ENCODE measurements at places on chromosomes 3 and 15.
A peak's percentile ranks its signal among the peaks of the same experiment; 100 is the strongest.

DNA sequence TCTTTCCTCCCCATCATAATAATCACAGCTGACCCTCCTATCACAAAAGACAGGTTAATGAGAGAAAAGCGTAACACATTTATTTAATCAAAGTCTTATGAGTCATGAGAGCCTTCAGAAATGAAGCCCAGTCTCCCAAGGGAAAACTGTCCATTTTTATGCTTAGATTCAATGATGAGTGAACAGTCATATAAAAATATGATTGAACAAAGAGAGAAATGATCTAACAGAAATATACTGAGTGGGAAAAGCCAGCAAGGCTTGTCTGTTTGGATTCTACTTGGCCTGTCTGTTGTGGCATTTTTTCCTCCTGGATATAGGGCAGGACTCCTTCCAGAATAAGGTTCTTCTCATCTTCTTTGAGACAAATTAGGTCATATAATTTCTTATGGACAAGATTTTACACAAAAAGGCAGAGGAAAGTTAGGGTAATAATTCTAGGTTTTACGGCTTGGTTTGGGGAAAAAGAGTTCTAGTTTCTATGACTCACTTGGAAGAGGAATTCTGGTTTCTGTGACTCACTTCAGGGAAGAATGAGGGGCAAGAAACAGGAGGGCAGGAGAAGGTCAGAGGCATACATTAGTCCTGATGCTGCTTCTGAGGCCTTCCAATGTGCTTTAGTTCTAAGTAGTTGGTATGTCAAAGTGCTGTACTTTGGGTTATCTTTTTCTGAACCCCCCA lies 534.2 kb downstream of the ZIC1 start:
- no peak for DNase-seq

- DNase-seq, result no peak
These were observed 6.6 kb downstream of the ZBED2 start for GRCh38 chr3:111588527-111588926.

DNA sequence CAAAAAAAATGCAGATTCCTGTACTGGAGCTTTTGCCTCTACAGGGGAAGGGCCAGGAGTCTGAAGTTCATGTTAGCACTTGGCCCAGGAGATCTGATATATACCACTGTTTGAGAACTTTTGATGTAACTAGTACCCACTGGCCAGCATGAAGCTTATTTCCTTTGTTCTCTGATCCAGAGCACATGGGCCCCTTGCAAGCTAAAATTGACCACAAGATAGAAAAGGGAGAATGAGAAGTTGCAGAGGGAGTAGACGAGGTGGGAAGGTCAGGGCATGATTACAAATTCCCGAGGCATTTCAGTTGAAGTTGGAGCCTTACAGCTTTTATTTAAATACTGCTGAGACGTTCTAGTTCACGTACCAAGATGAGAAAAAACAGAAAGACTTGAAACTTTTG lies 28.2 kb downstream of the TGM4 start:
- DNase-seq, result no peak

DNA sequence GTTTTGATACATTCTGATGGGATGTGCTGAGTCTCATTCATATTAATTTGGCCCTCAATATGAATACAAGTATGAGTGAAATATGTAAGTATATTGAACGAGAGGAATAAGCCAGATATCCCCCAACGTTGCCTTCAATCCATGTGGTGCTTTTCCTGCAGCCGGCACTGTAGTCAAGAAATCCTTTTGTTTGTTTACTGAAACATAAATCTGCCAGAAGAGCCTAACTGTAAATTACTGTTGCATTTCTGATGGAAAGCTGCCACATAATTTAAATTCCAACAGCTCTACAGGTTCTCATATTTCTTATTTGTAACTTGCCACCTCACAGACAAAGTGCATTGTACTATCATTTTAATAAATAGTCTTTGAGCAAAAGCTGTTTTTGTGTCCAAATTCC lies 314.0 kb downstream of the KBTBD8 start:
- no peak for DNase-seq

- DNase-seq, result no peak
These were observed 1028.6 kb downstream of the MCTP2 start for GRCh38 chr15:95259965-95260364.

DNA sequence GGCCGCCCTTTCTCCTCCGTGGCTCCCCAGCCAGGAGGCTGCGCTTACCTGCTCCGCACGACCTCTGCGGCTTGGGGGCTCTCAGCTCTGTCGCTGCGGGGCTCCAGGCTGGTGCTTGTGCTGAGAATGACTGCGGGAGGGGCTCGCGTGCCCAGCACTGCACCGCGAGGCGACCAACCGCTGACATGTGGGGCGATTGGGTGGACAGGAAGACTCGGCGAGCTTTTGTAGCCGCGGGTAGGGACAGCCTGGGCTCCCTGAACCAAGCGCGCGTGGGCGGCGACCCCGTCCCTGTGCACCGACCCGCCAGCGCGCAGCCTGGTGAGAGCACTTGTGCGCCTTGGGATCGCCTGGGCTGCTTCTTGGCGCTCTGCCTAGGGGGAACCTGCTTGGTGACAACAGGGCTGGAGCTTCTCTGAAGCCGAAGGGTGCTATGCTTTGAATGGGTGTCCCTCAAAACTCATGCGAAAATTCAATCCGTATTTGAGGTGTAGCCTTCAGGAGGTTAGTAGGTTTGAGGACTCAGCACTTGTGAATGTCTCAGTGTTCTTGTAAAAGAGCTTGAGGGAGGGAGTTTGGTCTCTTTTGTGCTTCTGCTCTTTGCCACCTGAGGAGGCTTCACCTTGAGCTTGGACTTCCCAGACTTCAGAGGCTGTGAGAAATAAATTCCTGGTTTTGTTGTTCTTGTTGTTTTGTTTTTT lies 50.4 kb downstream of the IL12A start:
- no peak for DNase-seq

DNA sequence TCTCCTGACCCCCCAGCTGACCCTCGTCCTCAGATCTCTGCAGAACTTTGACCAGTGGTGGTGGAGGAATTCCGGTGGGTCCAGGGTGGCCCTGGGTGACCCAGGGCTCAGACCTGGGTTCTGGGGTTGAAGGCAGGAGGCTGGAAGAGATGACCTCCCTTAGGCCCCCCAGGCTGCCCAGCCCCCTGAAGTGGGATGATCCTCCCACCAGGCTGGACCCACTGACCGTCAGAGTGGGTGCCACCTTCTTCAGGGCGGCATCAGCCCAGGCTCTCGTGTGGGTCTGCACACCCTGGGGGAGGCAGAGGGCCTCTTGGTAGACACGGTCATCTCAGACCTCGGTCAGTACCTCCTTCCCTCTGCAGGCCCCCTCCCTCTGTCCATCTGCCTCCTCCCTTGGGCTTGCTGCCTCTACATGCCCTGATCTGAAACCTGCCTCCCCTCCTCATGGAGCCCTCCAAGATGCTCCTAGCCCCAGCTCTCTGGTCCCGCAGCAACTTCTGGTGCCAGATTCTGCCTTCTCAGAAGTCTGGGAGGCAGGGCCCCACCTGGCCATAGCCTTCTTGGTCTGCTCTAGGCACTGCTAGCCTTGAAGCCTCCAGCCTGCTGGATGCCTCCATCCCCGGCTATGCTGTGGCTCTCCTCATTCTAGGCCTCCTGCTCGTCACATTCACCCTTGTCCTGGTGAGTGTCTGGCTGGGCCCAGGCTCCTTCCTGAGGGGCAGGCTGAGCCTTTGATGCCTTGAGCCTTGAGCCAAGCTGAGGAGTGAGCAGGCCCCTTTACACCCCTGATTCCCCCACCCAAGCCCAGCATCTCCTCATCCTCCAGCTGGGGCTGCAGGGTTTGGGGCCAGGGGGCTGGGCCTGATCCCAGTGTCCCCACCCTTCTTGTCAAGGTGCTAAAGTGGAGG lies 49.1 kb upstream of the CSPG4 start:
- no peak for DNase-seq

DNA sequence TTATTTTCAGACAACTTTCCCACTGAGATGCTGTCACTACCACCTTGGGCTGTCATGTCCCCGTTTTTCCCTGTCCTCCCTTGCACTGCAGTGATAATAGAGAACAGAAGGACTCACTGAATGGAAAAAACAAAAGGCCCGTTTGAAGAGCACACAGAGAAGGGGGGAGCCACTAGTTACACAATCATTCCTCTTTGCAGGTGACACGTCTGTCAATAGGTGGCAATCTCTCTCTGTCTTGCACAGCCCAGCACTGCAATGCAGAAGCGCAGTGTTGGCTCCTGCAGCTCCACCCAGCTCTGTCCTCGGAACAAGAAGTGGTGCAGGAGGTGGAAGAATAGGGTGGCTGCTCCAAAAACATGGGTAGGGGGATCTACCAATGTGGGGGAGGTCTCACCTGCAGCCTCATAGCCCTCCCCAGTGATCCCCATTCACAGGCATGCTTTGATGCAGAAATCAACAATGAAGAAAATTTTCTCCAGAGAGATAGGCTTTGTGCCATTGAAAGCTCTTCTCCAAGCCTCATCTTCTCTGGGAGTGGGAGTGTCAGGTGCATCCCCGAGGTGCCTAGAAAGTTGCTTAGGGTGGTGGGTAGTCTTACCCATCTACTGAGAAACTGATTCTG lies 31.8 kb downstream of the FSTL1 start:
- DNase-seq, result peak; percentile 29

DNA sequence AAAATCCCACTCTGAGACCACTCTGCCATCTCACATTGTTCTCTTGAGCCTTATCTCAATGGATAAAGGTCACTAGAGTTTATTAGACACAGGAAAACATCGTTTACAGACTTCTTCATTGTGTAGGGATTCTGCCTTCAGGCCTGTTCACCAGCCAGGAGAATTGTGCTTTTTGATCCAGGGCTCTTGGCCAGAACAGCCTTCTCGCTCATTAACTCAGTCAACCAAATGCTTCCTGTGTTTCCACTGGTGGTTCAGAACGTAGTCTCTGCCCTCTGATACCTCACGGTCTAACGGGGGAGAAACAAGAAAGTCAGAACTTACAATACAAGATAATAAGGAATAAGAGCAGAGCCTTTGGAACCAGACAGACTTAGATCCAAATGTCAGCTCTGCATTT lies 54.2 kb upstream of the TSEN2 start:
- no peak for DNase-seq

DNA sequence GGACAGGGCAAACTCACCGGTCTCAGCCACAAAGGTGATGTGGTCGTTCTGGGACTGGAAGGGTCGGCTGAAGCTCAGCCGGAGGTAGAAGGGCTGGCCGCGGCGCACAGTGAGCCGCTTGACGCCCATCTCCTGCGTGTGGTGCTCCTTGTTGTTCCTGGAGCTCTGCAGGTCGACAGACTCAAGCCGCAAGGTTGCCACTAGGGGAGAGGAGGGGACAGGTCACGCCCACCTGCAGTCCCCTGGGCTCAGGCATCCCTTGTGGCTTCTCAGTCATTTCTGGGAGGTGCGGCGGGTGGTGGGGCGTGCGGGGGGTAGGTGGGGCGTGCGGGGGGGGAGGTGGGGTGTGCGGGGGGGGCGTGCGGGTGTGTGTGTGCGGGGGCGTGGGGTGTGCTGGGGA lies 26.7 kb upstream of the TGM5 start:
- DNase-seq, result no peak

GRCh38 chr3:112874725-112875124 lies 28.1 kb upstream of the CD200R1L start:
- no peak for DNase-seq

DNA sequence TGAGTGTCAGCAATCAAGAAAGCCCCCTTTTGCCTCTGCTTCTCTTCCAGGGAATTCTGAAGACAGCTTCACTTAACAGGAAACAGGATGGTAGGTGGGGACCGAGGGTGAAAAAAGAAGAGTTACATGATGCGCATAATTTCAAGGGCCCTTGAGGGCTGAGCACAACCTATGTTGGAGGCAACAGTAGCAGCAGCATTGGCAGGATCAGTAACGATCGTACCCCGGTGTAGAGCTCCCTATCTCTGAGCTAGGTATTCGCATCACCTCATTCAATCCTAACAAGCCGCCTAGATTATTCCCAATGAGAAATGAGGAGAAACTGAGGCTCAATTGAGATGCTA lies 432 bp upstream of the RAD54L2 start:
- DNase-seq, result peak; percentile 17

DNA sequence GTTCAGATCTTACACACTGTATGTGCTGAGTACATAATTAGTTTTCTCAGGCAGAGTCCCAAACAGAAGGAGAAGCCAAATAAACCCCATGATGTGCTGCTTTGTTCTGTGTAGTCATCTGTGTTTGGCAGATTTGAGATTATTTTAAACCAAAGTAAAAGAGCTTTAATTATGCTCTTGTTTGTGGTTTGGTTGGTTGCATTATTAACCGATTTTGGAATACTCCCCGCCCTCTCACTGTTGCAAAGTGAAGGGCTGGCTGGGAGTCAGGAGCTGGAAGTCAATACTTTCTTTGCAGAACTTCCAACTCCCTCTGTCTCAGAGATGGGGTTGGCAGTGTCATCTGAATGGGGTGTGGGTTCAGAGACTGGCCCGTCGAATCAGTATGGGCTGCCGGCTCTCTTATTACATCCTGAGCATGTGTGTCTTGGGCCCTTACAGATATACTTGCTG lies 34.4 kb downstream of the SLCO3A1 start:
- no peak for DNase-seq

- peak; percentile 35 for DNase-seq
These were observed 14.6 kb upstream of the TFRC start for GRCh38 chr3:196096382-196096953.

DNA sequence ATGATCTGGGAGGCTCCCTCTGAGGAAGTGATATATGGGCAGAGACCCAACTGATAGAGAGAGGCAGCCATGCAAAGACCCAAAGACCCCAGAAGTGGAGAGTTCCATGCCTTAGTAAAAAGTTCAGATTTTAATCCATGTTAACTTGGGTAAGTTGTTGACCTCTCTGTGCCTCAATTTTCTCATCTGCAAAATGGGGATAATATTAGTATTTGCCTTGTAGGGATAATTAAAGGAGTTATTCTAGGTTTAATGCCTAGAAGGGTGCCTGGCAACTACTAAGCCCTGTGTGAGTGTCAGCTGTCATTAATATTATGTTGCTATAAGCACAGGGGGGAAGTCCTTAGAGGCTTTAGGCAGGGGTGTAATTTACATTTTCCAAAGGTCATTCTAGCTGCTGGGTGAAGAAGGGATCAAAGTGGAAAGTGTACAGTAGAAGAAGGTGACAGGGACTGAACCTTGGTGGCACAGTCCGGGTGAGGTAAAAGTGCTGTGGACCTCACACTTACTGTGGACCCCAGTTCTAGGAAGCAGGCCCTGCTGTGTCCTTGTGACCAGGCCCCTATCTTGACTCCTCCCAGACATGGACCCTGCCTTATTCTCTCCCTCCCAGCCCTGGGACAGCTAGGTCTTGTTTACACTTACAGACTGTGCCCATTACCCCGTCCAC lies 3.0 kb upstream of the RAD18 start:
- no peak for DNase-seq

- DNase-seq, result no peak
These were observed 8.2 kb downstream of the TXNRD3 start for GRCh38 chr3:126646674-126647073.

- DNase-seq, result no peak
These were observed 40.3 kb upstream of the TM4SF1 start for GRCh38 chr3:149417727-149418126.

GRCh38 chr3:109480014-109480413 lies 142.7 kb upstream of the DPPA4 start:
- DNase-seq, result no peak

GRCh38 chr15:85988741-85989140 lies 90.9 kb upstream of the AGBL1 start:
- DNase-seq, result no peak

- peak; percentile 3 for DNase-seq
These were observed 681.3 kb downstream of the ROBO1 start for GRCh38 chr3:79086514-79086913.

Measured in GM19239 (cell line).